ENCODE measurements at places on chromosomes 7 and 10.

- no peak for DNase-seq
Observed at GRCh38 chr7:23002698-23003097, 11.2 kb downstream of the HYCC1 start.

DNA sequence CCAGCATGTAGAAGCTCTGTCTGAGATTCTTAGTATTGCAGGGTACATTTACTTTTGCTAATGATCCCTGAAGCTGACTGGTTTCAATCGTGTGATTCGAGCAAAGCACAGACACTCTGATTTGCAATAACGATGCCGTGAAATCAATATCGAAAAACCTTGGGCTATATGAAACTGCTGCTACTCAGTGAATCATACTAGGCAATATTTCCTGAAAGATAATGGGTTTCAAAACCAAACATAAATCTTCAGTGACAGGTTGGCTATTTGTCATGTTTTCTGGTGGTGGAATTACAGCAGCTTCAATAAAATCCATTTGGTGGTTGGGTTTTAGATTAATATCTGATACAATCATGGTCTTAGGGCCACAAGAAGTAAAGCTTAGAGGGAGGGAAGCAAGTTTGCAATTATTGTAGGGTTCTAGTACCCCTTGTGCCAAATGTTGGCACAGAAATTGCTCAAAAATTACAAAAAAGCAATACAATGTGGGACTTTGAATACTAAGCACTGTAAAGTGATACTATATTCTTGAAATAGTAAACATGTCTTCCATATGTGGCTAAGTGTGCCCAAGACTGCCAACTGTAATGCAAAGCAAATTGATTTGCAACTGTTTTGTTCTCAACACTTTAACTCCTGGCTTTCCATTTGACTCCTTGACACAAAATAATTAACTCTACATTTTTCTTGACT is 112.4 kb upstream of the JAZF1 start:
- DNase-seq, result no peak

- no peak for DNase-seq
Observed at GRCh38 chr7:114341648-114342047, 73.0 kb upstream of the FOXP2 start.

DNA sequence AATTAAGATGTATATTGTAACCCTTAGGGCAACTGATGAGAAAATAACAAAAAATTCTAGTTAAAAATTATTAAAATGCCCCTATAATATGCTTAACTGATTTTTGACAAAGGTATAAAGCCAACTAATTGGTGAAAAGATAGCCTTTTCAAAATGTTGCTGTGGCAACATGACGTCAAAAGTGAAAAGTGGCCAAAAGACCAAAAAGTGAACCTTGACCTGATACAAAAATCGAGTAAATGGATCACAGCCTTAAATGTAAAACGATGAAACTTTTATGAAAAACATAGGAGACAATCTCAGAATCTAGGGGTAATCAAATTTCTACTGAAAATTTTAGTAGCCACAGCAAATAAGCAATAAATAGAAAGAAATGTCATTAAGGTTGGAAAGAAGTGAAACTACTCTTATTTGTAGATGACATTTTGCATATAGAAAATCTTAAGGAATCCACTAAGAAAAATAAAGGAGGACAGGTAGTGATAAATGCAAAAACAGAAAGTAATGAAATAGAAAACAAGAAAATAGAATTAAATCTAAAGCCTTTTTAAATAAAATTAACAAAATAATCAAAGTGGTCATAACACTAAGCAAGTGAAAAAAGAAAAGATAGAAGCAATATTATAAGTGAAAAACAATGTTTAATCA is 285.6 kb downstream of the ADK start:
- DNase-seq, result no peak

- no peak for DNase-seq
Observed at GRCh38 chr10:69869291-69869961, 67.7 kb downstream of the COL13A1 start.

GRCh38 chr7:85095366-85095765 is 91.5 kb downstream of the SEMA3D start:
- no peak for DNase-seq

DNA sequence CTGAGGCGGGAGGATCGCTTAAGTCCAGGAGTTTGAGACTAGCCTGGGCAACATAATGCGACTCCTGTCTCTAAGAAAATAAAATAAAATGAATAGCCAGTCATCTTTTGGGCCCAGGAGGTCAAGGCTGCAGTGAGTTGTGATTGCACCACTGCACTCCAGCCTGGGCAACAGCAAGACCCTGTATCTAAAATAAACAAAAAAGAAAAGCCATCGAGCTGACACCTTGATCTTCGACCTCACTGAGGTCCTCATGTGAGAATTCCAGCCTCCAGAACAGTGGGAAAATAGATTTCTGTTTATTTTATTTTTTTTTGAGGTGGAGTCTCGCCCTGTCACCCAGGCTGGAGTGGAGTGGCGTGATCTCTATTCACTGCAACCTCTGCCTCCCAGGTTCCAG is 301.5 kb upstream of the GALNT17 start:
- no peak for DNase-seq

GRCh38 chr7:84666651-84667050 is 472.1 kb upstream of the SEMA3A start:
- no peak for DNase-seq

GRCh38 chr7:21128062-21128817 is 299.6 kb upstream of the SP4 start:
- no peak for DNase-seq

GRCh38 chr7:55065511-55066229 is 46.9 kb downstream of the EGFR start:
- no peak for DNase-seq

- peak; percentile 41 for DNase-seq
Observed at GRCh38 chr10:86287966-86288579, 78.5 kb downstream of the GRID1 start.

DNA sequence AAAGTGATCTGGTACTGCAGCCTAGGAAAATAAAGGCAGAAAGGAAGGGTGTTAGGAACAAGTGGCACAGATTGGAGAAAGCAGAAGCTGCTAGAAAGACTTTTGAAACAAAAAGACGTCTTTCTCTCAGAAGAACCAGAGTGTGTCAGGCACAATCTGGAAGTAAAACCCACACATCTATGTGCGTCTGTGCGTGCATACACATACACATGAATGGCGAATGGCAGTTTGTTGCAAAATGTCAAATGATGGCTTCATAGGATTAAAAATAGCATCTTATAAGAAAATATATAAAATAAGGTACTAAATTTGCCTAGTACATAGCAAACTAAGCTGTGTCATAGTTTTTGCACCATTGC is 246.3 kb downstream of the CDK14 start:
- DNase-seq, result no peak

DNA sequence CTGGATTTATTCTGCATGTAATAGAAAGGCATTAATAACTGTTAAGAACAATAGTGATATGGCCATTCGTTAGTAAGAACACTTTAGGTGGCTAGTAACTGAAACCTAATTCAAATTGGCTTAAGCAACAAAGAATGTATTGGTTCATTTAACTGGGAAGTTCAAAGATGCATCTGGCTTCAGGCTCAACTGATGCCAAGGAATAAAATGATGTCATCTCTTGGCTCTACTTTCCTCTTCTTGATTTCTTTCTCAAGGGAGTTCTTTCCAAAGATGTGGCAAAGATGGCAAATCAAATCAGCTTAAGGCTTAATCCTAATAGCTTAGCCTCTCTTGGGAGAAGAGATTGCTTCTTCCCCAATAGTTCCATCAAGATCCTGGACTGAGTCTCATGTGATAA is 51.6 kb downstream of the PIK3CG start:
- no peak for DNase-seq

GRCh38 chr10:26780793-26781601 is 79.8 kb downstream of the ABI1 start:
- DNase-seq, result no peak

GRCh38 chr7:156751319-156751718 is 110.7 kb downstream of the RNF32 start:
- no peak for DNase-seq

DNA sequence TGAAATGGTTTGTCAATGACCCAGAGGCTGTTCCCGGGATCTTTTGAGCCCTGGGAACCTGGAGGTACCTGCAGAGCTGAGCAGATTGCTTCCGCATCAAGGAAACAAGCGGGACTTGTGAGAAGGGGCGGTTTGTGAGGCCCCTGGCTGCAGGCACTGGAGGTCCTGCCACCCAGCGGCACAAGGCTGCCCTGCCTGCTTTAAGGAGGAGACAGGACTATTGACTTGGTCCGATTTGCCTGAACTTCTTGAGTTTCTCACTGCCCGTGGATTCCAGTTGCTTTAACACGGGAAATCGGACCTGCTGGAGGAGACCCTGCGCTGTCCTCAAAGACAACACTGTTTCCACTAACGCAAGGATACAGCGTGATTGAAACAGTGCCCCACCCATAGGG is 130.1 kb downstream of the DNAJB6 start:
- no peak for DNase-seq

GRCh38 chr7:148753224-148753623 is 54.5 kb downstream of the CUL1 start:
- no peak for DNase-seq

DNA sequence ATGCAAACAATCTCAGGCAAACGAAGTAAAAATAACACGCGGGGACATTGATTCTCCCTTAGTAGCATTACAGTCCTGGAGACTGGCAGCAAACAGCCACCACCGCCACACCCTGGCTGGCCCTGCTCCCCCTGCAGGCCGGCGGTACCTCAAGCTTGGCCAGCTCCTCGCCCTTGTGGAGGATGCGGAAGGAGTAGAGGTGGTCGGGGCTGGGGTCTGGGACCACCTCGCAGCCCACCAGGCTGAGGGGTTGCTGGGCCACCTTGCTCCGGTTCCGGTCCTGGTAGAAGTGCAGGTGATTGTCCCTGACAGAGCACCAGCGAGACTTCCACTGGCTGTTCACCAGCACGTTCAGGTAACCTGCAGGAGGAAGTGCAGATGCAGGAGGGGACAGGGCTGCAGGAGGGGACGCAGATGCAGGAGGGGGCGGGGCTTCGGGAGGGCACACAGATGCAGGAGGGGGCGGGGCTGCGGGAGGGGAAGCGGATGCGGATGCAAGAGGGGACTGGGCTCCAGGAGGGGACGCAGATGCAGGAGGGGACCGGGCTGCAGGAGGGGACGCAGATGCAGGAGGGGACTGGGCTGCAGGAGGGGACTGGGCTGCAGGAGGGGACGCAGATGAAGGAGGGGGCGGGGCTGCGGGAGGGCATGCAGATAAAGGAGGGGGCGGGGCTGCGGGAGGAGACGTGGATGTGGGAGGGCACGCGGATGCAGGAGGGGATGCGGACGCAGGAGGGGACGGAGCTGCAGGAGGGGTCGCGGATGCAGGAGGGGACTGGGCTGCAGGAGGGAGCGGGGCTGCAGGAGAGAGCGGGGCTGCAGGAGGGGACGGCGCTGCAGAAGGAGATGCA is 65.7 kb downstream of the VWA2 start:
- no peak for DNase-seq

DNA sequence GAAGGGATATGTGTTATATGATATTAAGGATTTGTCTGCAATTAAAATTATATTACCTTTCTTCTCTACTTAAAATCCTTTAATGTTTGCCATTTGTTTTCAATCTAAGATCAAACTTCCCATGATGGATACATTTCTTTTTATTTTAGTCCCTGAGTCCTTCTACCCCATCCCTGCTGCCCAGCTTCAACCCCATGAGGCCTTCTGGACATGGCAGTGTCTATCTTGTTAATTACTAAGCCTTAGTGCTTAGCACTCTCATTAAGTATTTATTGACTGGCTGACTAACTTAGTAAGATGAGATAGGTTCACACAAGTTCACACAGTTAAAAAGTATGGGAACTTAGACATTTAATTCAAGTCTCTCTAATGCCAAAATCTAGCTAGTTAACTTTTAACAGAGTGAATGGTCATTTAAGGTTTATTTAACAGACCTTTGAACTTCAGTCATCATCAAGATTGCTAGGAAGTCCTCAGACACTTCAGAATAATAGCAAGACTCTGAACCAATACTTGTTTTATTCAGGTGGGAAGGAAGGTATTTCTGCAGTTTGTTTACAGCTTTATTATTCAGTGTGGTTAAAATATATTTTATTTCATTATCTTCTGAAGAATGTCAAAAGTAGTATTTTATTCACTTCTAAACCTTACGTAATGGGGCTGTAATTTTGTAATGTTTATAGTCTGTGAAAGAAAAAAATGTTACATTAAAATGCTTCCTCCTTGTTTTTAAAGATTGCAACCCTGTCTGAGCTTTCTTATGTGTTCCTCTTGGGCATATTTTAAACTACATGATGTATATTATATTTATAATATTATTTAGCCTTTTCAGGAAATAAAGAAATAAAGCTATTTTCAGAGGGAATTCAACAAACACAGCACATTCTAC is 848.9 kb downstream of the REEP3 start:
- DNase-seq, result no peak

GRCh38 chr7:13731643-13732042 is 257.8 kb downstream of the ETV1 start:
- DNase-seq, result no peak

- DNase-seq, result peak; percentile 40
Observed at GRCh38 chr7:87934699-87935383, 790 bp downstream of the ADAM22 start.

DNA sequence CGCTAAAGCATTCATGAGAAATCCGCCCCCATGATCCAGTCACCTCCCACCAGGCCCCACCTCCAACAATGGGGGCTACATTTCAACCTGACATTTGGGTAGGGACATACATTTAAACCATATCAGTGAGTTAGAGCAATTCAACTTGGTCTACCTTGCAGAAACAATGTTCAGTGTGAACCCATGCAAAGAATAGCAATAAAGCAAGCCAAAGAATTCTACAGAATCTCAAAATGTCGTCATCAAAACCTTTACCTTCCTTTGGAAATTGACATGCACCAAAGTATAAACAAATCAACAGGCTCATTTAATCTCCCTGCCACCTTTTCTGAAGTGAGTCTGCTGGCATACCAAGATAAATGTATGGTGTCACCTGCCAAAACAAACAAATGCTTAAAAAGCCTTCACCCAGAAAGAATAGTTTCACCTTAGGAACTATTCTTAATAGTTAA is 68.8 kb upstream of the ABLIM1 start:
- no peak for DNase-seq

- no peak for DNase-seq
Observed at GRCh38 chr10:62724465-62724864, 80.1 kb upstream of the ADO start.

- DNase-seq, result no peak
Observed at GRCh38 chr10:67050415-67050814, 124.6 kb downstream of the LRRTM3 start.

- DNase-seq, result no peak
Observed at GRCh38 chr7:51702673-51703072, 386.1 kb upstream of the COBL start.

GRCh38 chr7:116284390-116284789 is 74.1 kb downstream of the TES start:
- DNase-seq, result no peak

DNA sequence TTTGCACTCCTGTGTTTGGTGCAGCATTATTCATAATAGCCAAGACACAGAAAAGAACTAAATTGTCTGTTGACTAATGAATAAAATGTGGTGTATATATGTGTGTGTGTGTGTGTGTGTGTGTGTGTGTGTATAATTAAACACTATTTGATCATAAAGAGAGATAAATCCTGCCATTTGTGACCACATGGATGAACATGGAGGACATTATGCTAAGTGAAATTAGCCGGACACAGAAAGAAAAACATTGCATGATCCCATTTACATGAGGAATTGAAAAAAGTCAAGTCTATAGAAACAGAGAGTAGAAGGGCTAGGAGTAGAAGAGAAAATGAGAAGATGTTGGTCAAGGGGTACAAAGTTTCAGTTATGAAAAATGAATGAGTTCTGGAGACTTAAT is 85.9 kb downstream of the ANK3 start:
- DNase-seq, result no peak

Data from NCI-H2107 (cell line).